Stimulated activated CD4-positive, alpha-beta T cell treated with anti-CD3 and anti-CD28 coated beads, Interleukin-1b, Interleukin-23, amount 100 ng/mL, for 24 hours (primary cell): ENCODE measurements at places on chromosomes 2 and 18.

- DNase-seq: no peak
These were observed 167.4 kb downstream of the SP3 start for GRCh38 chr2:173797586-173798263.

GRCh38 chr2:98583816-98584618 lies 24.3 kb downstream of the COA5 start:
- DNase-seq: no peak

DNA sequence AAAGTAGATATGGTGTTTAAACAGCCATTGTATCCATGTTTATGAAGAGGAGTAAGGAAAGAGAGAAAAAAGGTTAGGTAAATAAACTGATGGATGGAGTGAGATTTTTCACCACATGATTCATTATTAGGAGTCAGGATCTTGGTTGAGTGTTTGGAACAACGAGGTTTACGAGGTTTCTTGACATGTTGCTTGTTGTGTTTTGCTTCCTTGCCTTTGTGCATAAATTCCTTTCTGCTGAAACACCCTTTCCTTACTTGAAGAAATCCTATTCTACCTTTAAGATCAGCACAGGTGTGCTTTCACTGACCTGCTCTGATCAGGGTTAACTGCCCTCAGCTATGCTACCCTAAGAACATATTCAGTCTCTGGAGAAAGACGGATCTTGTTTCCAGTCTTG lies 66.6 kb downstream of the EFEMP1 start:
- DNase-seq: no peak

DNA sequence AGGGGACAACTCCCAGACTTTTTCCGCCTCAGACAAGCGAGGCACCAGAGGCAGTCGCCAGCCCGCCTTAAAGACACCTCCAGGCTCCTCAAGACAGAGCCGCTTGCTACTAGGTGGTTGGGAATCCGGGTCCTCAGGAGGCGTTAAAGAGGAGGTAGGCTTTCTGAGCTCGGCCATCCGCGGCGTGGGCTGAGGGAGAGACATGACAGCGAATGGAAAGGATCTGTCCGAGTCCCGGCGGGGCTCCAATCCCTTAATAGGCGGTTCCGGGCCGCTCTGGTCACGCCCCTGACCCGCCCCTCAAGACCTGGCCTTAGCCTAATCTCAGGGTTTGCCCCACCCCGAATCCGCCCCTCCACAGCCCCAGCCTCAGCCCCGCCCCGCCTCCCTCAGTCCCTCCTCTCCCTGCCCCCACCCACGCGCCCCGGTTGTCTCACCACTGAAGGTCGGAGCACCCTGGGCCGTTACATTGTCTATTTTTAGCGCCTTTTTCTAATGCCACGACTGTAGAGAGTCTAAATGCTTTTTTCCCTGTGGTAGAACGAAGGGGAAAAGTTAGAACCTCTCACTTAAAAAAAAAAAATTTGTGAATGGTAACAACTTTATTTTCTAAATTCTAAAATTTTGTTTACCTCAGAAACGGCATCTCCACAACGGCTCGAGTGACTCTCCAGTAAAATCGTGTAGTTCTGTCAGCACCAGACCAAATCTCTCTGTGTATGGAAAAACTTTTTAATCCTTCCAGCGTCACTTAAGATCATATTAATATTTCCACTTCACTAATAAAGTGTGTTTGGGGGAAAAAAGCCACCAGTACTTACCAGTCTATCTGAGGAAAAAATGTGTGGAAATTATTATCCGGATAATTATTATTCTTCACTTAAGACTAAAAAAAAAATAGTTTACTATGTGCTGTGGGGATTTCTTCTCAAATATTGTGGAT lies at the start of gene RAD51AP2:
Gene RAD51AP2, minus strand, starts transcription at position 229 of the 943 bp plus-strand sequence. Its CDS starts 25 bp downstream, at position 204.
- DNase-seq: no peak

- DNase-seq: no peak
These were observed 638.5 kb downstream of the CNTNAP5 start for GRCh38 chr2:124663645-124663997.

DNA sequence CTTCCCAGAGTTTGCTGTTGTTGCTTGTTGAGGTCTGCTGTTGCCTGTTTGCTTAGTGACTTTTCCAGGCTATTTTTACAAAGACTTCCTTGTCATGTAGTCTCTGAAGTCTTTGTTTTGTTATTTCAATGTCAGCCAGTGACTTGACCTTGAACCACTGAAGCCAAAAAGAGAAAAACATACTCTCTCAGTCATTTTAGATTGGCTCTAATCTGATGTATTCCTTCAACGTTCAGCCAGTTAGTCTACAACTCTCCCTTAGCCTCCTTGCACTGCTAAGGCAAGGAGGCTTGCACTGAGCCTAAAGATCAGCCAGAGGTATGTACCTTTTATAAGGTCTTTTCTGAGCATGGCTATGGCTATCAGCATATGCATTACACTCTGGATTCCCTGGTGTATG lies 27.9 kb downstream of the KIAA1328 start:
- DNase-seq: no peak

GRCh38 chr2:231391981-231392380 lies 3.5 kb upstream of the B3GNT7 start:
- DNase-seq: no peak

DNA sequence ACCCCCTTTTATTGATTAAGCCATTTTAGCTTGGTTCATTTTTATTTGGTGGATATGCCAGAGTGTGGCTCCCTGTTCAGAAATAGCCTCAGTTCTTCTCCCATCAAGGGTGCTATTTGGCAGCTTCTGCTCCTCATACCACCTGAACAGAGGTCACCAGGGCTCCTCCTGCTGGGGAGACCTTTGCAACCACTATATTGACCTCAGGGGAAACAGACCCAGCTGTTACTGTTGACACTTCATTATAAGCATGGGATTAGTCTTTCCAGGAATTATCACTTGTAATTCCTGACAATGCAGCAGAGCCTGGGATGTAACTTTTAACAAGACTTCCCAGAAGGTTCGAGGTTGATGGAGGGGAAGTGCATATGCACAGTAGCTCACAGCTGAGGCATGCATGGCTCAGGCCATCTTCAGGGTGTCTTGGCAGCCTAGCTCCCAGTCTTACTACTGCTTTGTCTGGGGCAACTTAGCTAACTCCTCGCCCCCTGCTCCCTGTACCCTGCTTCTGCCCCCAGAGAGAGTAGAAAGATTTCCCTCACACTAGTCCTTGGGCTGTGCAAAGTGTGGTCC lies 239.4 kb upstream of the SPRED2 start:
- no peak for DNase-seq

DNA sequence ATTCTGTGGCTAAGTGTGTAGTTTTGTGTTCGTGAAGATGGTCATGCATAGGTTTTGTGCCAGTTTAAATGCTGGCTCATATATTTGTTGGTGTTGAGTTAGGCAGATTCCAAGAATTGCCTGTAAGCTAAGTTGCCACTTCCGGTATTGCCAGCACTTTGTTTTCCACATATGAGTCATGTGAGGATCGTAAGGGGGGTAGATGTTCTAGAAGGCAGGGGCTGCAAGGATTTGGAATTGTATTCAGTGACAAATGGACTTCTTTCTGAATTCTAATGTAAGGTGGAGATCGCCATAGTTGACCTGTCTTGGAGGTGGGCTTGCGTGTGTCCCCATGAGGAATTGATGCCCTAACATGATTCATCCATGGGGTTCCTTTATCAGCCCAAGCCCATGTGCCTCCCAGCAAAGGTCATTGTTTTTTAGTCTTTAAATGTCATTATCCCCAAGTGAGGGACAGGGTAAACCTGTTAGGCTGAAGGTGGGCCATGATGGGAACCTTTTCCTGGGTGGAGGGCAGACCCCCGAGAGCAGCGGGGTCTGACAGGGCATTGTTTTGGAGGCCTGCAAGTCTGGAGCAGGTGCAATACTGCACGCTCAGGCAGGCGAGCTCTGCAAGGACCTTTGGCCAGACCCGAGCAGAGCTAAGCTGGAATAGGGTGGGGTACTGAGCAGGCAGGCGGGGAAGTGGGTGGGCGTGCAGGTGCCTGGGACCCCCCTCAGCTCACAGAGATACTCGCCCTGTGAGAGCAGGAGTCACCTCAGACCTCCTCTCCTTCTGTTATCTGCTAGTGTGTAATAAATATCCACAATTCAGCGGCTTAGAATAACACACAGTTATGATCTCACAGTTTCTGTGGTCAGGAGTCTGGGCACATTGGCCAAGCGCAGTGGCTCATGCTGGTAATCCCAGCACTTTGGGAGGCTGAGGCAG lies 77.4 kb downstream of the LRRFIP1 start:
- no peak for DNase-seq

- no peak for DNase-seq
These were observed 75.6 kb upstream of the UXS1 start for GRCh38 chr2:106269591-106270291.

- no peak for DNase-seq
These were observed 216.6 kb downstream of the SS18 start for GRCh38 chr18:25873833-25874232.

GRCh38 chr2:197332641-197333040 lies 22.1 kb upstream of the ANKRD44 start:
- DNase-seq: no peak

- DNase-seq: no peak
These were observed 21.4 kb downstream of the MGAT4A start for GRCh38 chr2:98709535-98709934.

GRCh38 chr2:152782171-152782570 lies 63.8 kb downstream of the ARL6IP6 start:
- no peak for DNase-seq

DNA sequence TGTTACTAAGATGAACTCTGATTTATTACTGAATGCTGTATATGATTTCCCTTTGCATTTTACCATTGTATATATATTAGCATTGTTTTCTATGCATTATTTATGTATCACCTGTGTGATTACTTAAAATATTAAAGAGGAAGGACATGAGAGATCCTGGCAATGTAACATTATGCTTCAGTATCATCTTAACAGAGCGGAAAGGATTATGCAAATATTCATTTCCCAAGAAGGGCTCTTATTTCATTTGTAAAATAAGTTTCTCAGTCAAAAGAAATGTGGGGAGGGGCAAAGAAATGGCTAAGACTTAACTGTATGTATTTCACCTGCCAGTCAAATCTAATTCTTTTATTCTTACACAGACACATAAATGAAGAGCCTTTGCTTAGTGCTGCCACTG lies 654.2 kb upstream of the PKDCC start:
- no peak for DNase-seq

- no peak for DNase-seq
These were observed 218.8 kb downstream of the CYP26B1 start for GRCh38 chr2:71928734-71929481.

DNA sequence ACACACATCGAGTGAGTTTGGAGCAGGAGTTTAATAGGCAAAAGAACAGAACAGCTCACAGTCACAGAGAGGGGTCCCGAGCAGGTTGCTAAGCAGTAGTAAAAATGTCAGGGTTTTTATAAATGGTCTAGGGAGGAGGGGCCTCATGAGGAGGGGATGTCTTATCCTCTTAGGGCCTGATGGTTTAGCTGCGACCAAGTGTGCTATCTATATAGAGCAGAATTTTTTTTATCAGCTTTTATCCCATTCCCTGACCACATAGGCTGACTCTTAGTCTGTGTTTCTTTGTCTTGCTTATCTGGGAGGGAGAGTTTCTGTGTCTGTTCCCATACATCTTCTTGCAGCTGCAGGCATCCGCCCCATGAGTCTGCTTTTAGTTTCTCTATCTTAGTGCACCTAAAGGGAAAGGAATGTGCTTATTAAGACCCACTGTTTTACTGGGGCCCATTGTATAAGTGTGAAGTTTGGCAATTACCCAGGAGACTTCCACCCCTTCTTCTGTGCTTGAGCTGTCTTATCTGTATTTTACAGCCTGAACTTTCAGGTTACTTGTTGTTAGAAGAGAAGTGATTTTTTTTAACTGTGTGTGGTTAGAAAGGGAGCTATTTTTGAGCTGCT lies 30.4 kb upstream of the GMCL1 start:
- DNase-seq: no peak

DNA sequence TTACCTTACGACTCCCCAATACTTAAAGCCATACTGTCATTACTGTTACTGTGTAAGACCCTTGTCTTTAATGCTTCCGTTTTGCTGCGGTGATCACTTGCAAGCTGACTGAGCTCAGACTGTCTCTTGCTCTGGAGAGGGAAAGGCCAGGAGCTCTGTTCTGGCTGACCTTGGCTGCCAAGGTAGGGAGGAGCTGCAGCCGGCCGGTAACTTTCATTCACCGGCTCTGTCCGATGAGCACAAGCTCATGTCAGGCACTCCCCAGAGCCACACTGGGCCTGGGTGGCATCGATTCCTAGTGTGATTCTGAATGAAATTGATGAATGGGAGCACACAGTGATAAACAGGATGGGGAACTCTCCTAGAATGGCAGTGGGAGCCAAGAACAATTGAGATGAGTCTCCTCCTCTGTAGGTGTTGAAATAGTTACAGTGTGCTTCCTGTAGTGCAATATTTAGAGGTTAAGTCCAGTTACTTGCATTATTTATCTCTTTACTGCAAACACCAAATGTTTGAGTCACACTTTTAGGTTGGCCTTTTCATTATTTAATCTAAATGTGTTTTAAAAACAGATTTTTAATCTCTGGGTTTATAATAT lies 100.9 kb downstream of the ATP9B start:
- no peak for DNase-seq
